NCI-H2171 treated with DMSO at 0.1 percent for 48 hours (cell line): ENCODE measurements at places on chromosomes 7 and 10.

DNA sequence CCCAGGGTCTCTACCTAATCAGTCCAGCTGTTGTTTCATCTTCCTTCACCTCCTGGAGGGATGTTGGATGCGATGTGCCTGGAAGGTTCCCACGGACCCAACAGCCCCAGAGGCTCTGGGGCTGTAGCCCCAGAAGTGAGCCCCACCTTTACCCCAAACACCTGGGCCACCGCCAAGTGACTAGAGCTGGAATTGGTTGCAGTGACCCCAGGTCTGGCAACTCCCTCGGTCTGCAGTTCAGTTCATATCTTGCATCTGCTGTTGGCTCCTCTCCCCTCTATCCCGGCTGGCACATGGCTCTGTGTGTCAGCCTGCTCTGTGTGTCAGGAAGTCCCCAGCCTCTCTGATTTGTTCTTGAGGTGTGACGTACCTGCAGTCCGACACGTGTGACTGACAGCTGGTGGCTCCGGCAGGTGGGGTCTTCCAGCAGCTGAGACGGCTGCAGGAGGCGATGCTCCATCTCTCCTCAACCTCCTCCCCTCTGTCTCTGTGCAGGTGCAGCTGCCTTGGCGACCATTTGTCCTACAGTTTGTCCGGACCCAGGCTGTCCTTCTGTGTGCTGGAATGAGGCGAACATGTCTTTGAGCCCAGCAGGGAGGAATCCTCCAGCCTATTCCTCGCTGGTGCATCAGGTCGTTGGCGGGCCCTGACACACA lies 38.6 kb downstream of the ELFN1 start:
- DNase-seq: no peak

DNA sequence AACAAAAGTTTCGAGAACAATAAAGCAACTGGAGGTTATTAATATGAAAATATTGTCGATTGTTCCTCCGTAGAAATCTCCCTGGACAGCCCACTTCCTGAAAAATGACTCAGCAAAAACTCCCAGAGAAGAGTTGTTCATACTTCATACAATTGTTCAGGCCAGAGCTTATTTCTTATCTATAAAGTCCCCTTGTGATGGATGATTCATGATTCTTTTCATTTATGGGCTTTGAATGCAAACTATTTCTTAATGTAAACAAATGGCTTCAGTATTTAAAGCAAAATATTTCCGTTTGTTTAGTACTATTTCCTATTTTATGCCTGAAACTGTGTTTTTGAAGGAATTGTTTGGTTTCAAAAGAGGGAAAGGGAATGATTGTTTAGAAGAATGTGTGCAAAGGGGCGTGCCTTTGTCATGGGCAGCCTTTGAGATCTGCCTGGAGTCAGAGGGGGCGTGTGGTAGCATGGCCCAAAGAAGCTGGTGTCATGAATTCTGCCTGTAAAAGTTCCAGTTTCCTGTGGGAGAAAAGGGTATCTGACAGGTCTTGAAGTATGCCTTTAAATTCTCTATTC lies 26.2 kb upstream of the EXOC6 start:
- DNase-seq: no peak

GRCh38 chr10:113695691-113696090 lies 16.0 kb downstream of the CASP7 start:
- no peak for DNase-seq

- DNase-seq: no peak
These were observed 33.6 kb downstream of the CNTNAP2 start for GRCh38 chr7:146150153-146150552.

DNA sequence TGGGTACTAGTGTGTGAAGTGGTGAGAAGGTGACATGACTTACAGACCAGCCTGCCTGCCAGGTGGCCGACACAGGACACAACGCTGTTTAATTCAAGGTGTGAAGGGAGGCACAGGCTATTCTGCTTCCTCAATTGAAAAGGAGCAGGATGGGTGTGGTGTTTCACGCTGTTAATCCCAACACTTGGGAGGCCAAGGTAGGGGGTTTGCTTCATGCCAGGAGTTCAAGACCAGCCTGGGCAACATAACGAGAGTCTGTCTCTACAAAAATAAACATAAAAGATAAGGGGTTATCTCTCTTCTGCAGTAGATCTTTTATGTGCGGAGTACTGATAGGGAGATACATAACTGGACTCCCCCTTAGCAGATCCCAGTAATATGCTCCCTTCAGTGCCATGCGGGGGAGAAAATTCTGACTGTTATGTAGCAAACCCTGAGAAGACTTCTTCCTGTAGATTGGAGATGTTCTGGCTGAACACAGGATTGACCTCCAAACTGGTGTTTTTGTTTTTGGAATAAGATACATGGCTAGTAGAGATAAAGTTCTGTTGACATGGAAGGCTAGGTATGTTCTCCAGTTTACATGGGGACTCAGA lies 63.2 kb downstream of the CCNY start:
- DNase-seq: no peak

- no peak for DNase-seq
These were observed 698.9 kb downstream of the GRID1 start for GRCh38 chr10:85667638-85668233.

DNA sequence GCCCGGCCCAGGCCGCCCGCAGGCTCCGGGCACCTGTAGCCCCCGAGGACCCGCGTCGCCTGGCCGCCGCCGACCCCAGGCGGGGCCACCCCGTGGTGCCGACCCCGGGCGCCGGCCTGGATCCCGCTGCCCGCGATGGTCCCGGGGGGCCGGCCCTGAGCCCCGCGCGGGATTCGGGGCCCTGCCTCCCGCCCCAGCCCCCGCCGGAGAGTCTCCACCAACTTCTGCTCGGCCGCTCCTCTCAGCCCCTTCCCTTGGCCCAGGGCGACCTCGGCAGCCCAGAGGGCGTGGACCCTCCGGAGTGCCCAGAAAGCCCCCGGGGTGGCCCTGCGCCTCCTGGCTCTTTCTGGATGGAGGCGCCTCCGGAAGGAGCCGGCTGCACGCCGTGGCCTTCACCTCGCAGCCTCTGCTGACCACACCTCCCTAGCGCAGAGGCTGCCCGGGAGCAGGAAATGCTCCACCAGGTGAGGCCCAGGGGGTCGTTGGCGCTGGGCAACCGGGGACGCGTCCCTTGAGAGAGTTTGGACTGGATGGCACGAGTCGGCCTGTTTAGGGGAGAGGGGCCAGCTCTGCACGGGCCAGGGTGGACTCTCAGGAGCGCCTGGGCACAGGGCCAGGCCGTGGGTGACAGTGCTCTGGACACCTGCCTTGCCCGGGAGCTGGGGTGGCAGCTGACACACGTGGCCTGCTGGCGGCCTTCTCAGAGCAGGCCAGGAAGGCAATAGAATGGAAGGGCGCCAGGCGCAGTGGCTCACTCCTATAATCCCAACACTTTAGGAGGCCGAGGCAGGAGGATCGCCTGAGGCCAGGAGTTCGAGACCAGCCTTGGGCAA lies 529 bp downstream of the ZNF853 start:
- DNase-seq: no peak
